ENCODE measurements at places on chromosomes 1 and 21. TPM values are rescaled to one million over a fixed set of nuclear protein-coding genes. Genes with fewer than 3 reads are reported as not detected.

DNA sequence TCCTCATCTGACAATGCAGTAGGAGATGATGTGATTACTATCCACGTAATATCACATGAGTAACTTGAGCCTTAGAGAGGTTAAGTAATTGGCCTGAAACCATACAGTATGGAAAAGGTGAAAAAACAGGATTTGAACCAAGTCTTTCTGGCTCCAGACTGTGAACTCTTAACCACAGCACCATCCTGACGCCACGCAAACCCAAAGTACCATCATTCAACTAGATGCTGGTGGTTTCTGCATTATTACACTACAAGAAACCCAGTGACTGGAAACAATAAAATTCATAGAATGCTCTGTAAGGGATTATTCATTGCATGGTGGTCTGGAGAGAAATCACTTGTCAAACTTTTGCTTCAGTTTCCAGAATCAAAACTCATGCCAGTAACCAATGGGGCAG, 90.7 kb downstream of the MAB21L3 start:
- no peak overlapping the region for H3K4me3 ChIP-seq
- H3K4me1 ChIP-seq = no peaks in the 10 kb centered on the region
- no peak for DNase-seq
- no peaks in the 10 kb centered on the region for H3K36me3 ChIP-seq
- H3K27ac ChIP-seq = no peak overlapping the region

- no peak overlapping the region for H3K4me3 ChIP-seq
- no peaks in the 10 kb centered on the region for H3K36me3 ChIP-seq
- H3K27ac ChIP-seq = no peak overlapping the region
- peak; percentile 51 for DNase-seq
- no peaks in the 10 kb centered on the region for H3K4me1 ChIP-seq
- H3K27me3 ChIP-seq = no peaks in the 10 kb centered on the region
These were observed 238.0 kb upstream of the TMEM51 start for GRCh38 chr1:14915356-14916054.

DNA sequence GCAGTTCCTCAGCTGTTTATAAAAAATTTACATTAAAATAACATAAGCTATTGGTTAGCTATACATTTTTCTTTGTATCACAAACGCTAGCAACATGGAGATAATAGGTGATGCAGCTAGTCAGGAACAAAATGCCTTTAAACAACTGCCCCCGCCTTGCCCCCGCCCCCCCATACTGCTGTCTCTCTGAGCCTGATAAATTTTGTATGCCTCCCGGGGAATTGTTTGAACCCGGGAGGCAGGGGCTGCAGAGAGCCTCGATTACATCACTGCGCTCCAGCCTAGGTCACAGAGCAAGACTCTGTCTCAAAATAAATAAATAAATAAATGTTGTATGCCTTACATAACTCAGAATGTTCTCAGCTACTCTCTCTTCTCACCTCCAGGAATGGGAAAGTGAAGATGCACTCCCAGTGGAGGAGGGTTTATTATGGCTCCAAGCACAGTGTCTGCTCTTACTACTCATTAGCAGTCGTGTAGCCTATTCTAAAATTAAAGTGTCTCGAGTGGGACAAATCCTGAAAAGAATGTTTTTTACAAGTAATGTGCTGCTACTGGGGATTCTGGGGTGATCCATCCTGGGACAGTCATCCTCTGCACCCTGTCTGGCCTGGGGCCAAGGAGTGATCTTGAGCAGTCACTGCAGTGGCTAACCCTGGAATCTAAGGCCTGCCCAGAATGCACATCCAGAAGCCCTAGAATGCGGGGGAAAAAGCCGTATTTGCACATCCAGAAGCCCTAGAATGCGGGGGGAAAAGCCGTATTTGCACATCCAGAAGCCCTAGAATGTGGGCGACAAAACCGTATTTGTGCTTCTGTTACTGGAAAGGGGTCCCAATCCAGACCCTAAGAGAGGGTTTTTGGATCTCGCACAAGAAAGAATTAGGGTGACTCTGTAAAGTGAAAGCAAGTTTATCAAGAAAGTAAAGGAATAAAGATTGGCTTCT, 39.4 kb upstream of the ZNF496 start:
- H3K27ac ChIP-seq = no peak overlapping the region
- no peak for DNase-seq
- no peak overlapping the region for H3K4me3 ChIP-seq
- H3K36me3 ChIP-seq = no peaks in the 10 kb centered on the region
- H3K4me1 ChIP-seq = peaks cover 12% of the 10 kb centered on the region

DNA sequence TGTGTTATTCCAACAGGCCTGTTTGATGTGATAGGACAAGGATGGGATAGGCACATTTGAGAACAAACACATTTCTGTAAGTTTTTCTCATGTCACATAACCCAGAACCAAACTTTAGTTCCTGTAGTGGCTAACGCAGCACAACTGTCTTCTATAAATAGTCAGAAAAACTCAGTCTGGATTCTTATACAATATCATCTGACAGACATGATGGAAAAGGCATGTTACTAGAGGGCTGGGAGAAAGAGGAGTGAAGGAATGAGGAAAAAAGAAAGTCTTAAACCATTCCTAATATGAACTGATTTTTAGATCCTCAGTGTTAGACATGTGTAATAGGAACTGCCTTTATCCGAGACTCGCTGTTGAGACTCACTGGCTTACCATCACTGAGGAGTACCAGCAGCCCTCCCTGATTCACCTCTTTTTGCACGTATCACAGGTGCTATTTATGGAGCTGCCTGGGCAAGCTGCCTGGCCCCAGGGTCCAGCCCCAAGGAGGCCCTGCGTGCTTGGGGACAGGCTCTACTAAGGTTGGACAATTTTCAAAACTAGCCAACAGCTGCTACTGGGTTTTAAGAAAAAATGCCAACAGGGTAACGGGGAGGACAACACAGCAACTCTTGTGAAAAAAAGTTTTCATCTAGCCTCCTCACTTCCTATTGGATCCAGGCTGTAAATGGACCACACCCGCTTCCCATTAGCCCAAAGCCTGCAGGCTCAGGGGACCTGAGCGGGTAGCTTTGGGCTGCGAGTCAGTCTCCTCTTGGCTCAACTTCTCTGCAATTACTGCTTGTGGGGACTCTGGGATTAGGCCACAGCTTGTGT, 30.7 kb upstream of the SERBP1 start:
- no peak overlapping the region for H3K27ac ChIP-seq
- H3K36me3 ChIP-seq = no peaks in the 10 kb centered on the region
- H3K4me1 ChIP-seq = 0 out of 2 replicates have a peak, but pooled peaks cover 4% of the 10 kb centered on the region

GRCh38 chr1:93965256-93965655, 56.0 kb upstream of the GCLM start:
- H3K4me1 ChIP-seq = peaks cover 33% of the 10 kb centered on the region
- peak overlapping the region; percentile 19 for H3K4me3 ChIP-seq
- no peaks in the 10 kb centered on the region for H3K36me3 ChIP-seq
- H3K27ac ChIP-seq = peak overlapping the region; percentile 64
- H3K27me3 ChIP-seq = no peaks in the 10 kb centered on the region
- peak; percentile 43 for DNase-seq

Gene ZNF281
- 23.3 TPM for total RNA-seq

Gene LPGAT1
- 39.8 TPM for total RNA-seq

Gene CDK18
- total RNA-seq = 16.4 TPM

Gene ALX3
- total RNA-seq = not detected

Gene MAEL
- not detected for total RNA-seq

Gene EEIG2
- 6.2 TPM for total RNA-seq
